ENCODE measurements at places on chromosomes 6 and 20. TPM values are rescaled to one million over a fixed set of nuclear protein-coding genes. Genes with fewer than 3 reads are reported as not detected.

Gene ADA
- total RNA-seq = 8.8 TPM

Gene MYCT1
- not detected for total RNA-seq

Gene BPIFB4
- not detected for total RNA-seq

Gene SCP2D1
- not detected for total RNA-seq

Gene CASS4
- not detected for total RNA-seq

Gene LIN28B
- not detected for total RNA-seq

Gene NRSN1
- total RNA-seq = not detected

Gene SUMO4
- 0.25 TPM for total RNA-seq

Gene LST1
- total RNA-seq = not detected

Gene FAM217A
- total RNA-seq = not detected

Gene SLC35D3
- total RNA-seq = not detected

Gene RAMACL
- total RNA-seq = 0.24 TPM

Gene ANKEF1
- 0.18 TPM for total RNA-seq

Gene ADGRF5
- total RNA-seq = not detected

Gene GGTLC1
- not detected for total RNA-seq

Gene MRPS18B
- 46.8 TPM for total RNA-seq

Data from SJSA1 (cell line).